Astrocyte of the spinal cord (primary cell): ENCODE measurements at places on chromosomes 11 and 22.

DNA sequence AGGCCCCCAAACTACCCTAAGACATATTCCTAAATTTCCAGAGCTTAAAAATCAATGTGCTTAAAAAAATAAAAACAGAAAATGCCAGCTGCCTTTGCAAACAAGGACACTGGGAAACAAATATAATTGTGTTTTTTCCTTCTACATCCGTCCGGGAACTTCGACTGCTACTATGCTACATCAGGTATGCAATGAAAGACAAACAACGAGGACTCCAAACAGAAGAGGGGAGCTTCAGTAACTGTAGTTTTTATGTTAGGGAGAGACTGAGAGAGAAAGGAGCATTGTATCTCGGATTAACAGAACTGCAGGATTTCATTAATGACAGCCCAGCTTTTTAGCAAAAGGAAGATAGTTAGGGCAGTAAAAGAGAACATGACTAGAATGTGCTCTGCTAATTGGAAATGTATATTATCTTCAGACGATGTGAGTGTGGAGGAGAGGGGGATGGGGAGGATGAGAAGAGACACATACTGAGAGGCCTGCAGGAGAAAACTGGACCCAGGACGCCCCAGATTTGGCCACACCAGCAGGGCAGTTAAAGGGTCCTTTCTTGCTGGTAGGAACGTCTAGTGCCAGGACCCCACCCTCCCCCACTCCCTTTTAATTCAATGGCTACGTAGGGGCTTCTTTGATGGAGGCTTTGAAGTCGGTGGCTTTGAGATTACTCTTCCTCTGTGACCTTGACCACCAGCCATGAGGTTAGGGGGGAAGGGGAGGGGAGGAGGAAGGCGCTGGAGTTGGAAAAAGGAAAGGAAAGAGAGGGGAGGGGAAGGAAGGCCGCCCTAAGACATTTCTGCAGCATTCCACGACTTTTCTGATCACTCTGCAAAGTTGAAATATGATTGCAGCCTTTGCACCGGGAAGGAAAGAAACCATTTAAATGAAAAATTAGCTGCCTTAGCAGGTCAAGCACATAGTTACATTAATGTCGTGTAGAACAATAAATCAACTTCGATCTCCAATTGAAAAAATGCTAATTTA, 187.1 kb downstream of the BLID start:
- DNase-seq = no peak

DNA sequence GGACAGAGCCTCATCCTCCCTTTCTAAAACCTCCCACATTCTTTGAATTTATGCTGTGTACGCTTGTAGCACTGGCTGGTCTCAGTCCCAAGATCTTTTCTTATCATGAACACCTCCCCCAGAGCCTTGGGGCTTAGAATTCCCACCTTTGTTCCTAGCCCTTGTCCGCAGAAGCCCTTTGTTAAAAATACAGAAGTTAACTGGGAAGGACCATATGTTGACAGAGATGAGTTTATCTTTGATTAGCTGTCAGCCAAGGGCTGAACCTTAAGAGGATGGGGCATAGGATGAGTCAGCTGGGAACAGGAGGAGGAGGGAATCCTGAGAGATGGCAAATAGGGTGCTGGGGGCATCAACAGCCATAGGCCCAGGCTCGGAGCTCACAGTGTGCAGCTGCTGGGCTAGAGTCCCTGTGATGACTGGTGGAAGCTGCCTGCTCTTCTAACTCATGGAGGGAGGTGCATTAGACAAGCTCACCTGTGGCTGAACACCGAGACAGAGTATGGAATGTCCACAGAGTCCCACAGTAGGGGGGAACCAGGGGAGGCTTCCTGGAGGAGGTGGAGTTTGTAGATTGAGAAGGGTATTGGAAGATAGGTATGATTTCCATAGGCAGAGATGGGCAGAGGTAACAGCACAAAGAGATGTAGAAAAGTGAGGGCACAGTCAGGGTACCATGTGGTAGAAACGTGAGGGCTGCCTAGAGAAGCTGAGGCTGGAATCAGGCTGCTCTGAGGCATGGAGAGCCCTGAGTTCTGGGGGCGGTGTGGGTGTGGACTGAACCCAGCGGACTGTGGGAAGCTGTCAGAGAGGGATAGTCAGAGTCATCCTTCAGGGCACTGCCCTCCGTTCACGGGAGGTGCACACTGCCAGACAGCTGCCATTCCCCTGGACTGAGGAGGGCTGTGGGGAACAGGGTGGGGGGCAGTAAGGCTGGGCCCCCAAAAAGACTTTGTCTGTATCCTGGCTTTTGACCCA, 9.9 kb downstream of the MICAL2 start:
- DNase-seq = no peak

GRCh38 chr11:68932933-68933577, 29.4 kb downstream of the IGHMBP2 start:
- no peak for DNase-seq

DNA sequence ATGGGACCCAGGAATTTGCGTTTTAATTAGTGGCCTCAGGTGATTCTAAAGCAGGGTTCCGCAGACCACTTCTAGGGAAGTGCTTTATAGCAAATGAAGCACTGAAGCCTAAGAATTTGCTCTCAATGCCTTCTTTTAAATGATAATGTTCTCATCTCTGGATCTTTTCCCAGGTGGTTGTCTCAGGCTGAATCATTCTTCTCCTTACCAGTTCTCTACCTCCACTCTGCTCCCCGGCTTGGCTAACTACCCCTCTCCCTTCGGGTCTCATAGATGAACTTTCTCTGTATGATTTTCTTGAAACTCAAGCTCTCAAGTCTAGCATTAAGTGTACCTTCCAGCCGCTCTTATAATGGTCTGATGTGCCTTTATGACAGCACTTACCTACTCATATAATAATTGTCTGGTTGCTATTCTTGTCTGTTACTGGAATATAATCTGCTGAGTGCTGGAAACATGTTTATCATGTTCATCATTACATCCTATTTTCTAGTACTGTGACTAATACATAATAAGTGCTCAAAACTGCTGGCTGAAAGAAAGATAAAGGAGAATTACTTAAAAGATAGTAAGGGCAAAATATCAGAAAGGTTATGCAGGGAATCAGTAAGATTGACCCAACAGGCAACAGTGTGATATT, 195.9 kb upstream of the SESN3 start:
- DNase-seq = no peak

DNA sequence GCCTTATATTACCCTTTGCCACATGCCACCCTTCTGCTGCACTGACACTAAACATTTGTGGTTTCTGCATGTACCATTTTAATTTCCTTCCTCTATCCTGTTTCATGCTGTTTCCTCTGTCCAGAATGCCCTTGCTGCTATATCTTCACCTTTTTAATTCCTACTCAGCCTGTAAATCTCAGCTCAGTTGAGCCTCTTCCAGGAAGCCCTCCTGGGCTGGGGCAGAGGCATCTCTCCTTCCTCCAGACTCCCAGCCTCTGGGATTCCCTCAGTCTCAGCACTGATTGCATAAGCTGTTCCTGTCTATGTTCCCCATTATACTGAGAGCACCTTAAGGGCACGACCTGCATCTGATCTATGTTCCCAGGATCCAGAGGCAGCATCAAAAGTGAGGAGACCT, 98.7 kb downstream of the RNF169 start:
- DNase-seq = no peak

DNA sequence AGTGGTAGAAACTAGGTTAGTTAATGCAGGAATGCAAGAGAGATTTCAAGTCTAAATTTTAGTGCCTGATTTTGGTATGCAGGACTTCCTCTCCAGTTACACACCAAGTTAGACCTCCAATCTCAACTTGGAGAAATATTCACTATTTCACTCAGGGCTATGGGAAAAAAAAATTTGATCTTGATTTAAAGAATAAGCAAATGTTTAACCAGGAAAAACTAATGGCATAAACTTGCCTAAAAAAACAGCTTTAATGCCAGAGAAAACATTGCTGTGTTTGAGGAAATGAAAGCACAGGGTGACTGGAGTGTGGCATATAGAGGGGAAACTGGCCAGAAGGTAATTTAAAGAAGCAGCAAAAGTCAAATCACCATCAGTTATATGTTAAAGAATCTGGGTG, 575.4 kb upstream of the LRRC4C start:
- DNase-seq = no peak

DNA sequence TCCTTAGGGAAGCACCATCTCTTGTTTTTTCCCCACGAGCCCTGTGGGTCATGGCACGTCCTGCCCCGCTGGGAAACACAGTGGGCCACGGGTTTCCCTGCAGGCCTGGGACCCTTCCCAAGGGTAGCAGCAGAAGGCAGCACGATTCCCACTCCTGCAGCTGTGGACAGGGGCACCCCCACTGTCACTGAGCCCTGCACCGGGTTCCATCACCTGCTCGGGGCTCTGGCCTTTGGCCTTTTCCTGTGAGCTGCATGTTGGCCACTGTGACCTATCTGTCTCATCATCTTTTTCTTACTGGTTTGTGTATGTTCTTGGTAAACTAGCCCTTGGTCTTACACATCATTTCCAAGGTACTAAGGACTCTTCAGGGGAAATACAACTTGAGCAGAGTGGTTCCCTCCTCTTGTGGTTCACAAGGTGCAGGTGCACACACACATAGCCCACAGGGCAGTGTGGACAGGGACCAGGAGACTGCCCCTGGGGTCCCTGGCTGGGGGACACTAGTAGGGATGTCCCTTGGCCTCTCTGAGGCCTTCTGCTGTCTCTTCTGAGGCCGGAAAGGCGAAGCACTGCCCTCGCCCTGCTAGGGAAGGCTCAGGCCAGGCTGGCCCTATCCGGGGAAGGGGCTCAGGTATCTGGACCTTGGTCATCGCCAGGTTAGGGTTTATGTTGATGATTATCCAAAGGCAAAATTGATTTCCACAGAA, 19.0 kb upstream of the TXNRD2 start:
- no peak for DNase-seq

- no peak for DNase-seq
These were observed 31.6 kb upstream of the ME3 start for GRCh38 chr11:86703987-86704386.

GRCh38 chr11:60504219-60504905, 10.8 kb upstream of the MS4A13 start:
- DNase-seq = no peak

- no peak for DNase-seq
These were observed 1.6 kb upstream of the FBXO3 start for GRCh38 chr11:33775832-33776470.

DNA sequence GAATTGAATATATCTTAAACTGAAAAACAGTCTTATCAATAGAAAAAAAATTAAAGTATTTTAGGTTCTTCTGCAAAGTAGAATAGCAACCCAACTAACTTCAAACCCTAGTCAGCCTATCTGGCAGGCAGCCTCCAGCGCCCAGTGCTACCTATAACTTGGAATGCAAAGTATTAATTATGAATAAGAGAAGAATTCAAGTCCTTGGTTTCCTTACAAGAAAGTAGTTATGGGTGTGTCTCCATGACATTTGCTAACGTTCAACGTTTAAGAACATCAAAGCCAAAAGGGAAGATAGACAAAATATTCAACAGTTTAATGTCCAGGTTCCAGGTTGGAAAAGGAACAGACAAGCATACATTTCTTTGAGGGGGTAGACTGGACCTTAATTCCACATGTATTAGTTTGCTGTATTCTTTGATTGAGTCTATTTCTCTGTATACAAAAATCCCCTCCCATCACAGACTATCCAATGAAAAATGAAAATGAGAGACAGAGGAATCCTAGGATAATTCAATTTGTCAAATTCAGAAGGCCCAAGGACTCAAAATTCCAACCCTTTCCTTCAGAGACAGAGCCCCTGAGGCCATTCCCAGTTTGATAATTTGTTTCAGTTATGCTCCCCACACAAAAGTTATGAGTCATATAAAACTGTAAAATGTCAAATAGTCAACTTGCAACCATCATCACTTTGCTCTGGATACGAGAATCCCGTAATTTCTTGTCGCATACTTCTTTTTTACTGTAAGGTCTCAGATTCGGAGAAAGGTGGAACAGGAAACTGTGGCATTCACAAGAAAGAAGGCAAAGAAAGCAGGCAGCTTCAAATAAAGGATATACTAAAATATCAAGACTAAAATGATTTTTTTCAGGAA, 83.7 kb upstream of the CHRM4 start:
- DNase-seq = no peak

GRCh38 chr11:131840545-131840944, 470.1 kb downstream of the NTM start:
- no peak for DNase-seq

- DNase-seq = peak; percentile 93
These were observed 843.2 kb downstream of the KCNA4 start for GRCh38 chr11:29173660-29174062.

DNA sequence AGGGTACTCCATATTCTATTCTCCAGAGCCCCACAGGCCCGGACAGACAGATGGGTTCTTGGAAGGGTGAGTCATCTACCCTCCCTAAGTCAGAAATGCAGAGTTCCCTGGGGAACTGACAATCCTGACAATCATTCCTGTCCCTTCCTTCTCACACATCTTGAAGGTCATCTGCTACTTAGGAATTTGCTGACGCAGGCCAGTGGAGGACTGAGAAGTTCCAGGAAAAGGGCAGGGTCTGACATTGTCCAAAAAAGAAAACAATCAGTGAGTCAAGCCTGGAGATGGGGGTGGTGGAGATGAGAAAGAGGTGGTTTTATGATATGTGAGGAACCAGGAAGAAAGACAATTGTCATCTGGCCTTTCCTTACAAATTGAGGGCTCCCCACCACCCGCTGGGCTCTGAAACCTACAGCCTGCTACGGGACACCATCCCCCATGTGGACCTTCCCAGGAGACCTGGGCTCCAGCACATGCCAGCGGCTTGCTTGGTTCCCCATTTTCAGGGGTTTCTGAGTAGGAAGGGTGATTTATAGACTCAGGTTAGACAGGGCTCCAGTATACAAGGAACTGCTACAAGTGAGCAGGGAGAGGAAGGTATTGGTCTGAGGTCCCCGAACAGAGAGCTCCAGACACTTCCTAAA, 12.9 kb downstream of the CD59 start:
- DNase-seq = peak; percentile 87

- no peak for DNase-seq
These were observed 107.1 kb upstream of the PARVA start for GRCh38 chr11:12270215-12270797.

- DNase-seq = no peak
These were observed 7.1 kb upstream of the SLC35E4 start for GRCh38 chr22:30628491-30628890.

- DNase-seq = no peak
These were observed 140.9 kb upstream of the MTNR1B start for GRCh38 chr11:92828556-92828955.

- DNase-seq = no peak
These were observed 3.6 kb downstream of the INCENP start for GRCh38 chr11:62127426-62127825.

- DNase-seq = peak; percentile 62
These were observed 1.8 kb upstream of the PACS1 start for GRCh38 chr11:66068154-66068821.

GRCh38 chr11:70315716-70316115, 45.2 kb downstream of the PPFIA1 start:
- no peak for DNase-seq

DNA sequence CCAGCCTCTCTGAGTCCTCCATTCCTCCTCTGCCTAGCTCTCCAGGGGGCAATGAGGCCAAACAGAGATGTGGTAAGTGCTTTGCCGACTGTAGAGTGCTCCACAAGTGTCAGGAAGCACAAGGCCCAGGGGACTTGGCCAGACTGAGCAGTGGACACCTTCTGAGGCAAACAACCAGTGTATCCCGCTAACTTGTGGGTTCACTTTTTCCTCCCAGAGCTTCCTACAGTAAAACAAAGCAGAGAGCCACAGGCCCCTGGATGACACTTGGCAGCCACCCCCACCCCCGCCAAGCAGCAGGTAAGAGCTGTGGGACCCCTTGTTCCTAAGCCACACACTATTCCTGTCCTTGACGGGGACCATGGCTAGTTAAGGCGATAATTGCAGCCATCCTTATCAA, 160.9 kb downstream of the CACNA1I start:
- DNase-seq = no peak

- DNase-seq = peak; percentile 62
These were observed 63.5 kb upstream of the CSNK2A3 start for GRCh38 chr11:11416502-11416901.
